CD4-positive, alpha-beta T cell treated with Interleukin-17A for 1 hour (primary cell): ENCODE measurements at places on chromosomes 3 and 15.
A peak's percentile ranks its signal among the peaks of the same experiment; 100 is the strongest.

GRCh38 chr3:173916799-173917198, 519.3 kb downstream of the NLGN1 start:
- DNase-seq, result no peak

GRCh38 chr15:56613811-56614210, 119.5 kb downstream of the ZNF280D start:
- DNase-seq, result no peak

DNA sequence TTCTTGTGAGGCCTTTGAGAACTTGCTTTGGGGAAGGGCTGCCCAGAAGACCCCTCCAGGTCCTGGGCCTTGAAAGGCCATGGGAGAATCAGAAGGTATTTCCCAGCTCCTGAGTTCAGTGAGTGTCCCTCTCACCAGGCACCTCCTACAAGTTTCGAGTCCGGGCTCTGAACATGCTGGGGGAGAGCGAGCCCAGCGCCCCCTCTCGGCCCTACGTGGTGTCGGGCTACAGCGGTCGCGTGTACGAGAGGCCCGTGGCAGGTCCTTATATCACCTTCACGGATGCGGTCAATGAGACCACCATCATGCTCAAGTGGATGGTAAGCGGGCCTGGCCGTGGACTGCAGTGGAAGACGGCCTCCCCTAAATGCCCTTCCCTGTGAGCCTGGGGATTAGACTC, 68.3 kb downstream of the BOC start:
- no peak for DNase-seq

DNA sequence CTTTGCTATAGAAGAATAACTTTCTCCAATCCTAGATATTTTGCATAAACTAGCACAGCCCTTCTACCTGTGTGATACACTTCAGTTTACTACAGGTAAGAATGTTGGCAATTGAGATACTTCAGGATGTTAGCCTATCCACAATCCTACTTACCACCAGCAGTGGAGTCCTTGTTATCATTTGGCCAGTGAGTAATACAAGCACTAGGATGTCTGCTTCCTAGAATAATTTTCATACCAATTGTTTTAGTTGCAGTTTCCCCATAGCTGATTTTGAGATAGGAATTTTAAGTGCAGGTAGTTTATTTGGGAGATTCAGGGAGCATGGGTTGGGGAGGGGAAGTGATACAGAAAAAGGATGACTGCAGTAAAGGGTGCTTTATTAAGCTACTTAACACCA, 147.2 kb downstream of the EPHA6 start:
- DNase-seq, result no peak

GRCh38 chr3:99808163-99808794, 9.4 kb upstream of the CMSS1 start:
- DNase-seq, result peak; percentile 58

DNA sequence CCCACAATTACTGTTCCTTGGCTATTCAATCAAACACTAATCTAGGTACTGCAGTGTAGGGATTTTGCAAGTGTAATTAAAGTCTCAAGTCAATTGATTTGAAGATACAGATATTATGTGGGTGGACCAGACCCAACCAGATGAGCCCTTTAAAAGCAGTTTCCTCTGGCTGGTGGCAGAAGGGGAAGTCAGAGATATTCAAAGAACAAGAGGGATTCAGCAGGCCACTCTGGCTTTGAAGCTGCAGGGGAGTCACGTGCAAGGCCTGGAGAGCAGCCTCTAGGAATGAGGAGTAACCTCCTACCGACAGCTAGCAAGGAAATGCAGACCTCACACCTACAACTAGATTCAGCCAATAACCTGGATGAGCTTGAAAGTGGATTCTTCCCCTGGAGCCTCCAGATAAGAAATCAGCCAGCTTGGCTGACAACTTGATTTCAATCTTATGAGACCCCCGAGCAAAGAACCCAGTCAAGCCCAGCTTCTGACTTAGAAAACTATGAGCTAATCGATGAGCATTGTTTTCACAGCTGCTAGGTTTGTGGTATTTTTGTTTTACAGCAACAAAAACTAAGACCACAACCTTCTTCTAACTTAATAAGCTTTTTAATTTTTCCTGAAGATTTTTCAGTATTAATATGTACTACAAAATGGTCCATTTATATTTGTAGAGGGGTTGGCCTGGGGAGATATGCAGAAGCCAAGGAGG, 13.4 kb downstream of the HACD2 start:
- no peak for DNase-seq

DNA sequence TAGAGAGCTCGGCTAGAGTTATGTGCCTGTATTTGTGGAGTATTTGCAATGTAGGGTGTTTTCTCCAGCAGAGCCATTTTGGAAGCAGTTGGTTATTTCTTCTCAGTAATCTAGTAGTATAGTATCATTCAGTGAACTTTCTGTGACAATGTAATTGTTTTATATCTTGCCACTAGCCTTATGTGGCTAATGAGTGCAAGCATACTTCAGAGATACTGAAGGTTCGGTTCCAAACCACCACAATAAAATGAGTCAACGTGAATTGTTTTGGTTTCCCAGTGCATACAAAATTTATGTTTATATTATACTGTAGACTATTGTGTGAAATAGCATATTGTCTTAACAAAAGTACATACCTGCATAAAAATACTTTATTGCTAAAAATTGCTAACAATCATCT, 286.9 kb upstream of the TBL1XR1 start:
- DNase-seq, result no peak

DNA sequence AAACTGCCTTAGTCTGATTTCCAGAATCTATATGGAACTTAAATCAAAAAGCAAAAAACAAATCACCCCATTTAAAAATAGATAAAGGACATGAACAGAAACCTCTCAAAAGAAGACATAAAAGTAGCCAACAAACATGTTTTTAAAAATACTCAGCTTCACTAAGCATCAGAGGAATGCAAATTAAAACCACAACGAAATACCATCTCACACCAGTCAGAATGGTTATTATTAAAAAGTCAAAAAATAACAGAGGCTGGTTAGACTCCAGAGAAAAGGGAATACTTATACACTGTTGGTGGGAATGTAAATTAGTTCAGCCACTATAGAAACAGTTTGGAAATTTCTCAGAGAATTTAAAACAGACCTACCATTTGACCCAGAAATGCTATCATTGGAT, 367.9 kb downstream of the ZIC4 start:
- no peak for DNase-seq
